ENCODE measurements at places on chromosomes 7 and 10.

GRCh38 chr7:45055594-45056219, 33.1 kb downstream of the NACAD start:
- DNase-seq = no peak

GRCh38 chr10:122974023-122974422, 6.2 kb upstream of the PSTK start:
- DNase-seq = no peak

GRCh38 chr10:129416956-129417765, 49.9 kb upstream of the MGMT start:
- DNase-seq = no peak

DNA sequence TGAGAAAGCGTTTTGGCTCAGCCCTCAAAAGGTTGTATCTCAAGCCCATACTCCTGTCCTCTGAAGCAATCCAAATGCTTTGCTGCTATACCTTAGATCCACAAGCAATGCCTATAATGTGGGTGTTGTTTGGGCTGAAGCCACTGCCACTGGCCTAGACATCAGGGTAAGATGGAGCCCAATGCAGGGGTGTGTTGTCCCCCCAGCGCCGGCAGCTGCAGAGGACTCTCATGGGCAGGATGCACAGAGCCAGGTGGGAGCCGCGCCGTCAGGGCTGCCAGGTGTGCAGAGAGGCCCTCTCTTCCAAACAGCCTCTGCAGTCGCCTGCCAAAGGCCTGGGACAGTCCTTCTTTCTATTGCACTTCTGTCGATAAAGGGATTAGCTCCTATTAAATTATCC, 205.2 kb upstream of the SHH start:
- no peak for DNase-seq

GRCh38 chr7:42345478-42346299, 108.7 kb upstream of the GLI3 start:
- DNase-seq = no peak

DNA sequence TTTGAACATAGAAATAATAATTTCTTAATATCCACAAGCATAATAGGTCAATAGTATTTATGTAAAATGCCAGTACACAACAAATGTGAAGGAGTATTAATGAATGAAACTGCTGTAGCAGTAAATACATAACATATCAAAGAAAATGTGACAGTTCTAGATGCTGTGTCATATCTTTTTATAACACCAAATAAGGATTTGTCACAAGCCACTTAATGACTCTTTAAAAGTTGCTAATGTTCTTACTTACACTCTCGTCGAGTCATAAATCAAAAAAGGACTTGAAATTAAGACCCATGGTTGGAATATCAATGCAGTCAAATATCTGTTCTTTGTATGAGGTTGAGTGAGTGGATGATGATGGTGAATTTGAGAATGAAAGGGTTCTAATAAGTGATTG, 96.6 kb downstream of the CELF2 start:
- DNase-seq = no peak

- no peak for DNase-seq
Measured at GRCh38 chr10:96341219-96342182, 17.3 kb downstream of the OPALIN start.
